Foreskin melanocyte (primary cell): ENCODE measurements at places on chromosomes 1 and 21.
A peak's percentile ranks its signal among the peaks of the same experiment; 100 is the strongest.

DNA sequence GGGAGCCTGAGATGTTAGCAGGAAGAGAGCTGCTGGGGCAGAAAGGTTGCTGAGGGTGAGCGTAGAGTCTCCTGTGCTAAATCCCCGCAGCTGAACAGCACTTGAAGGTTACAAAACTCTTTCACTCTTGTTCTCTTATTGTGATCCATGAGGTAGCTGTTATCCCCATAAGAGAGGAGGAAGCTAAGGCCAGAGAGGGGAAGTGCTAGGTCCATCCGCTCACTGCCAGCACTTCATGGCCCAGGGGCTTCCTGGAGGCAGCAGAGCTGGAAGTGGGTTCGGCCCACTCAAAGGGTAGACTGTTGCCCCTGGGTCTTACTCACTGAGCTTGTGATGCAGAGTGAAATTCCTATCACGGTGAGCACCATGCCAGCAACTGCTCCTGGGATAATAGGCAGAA lies 5.6 kb downstream of the TMEM234 start:
- DNase-seq: no peak

- DNase-seq: no peak
Measured at GRCh38 chr1:155900161-155900560, 11.0 kb downstream of the RIT1 start.

GRCh38 chr1:207152792-207153468 lies 48.9 kb downstream of the C4BPA start:
- DNase-seq: no peak

GRCh38 chr1:205144751-205145150 lies 23.0 kb upstream of the RBBP5 start:
- peak; percentile 67 for DNase-seq

- DNase-seq: no peak
Measured at GRCh38 chr1:174225499-174226204, 66.3 kb downstream of the RABGAP1L start.

DNA sequence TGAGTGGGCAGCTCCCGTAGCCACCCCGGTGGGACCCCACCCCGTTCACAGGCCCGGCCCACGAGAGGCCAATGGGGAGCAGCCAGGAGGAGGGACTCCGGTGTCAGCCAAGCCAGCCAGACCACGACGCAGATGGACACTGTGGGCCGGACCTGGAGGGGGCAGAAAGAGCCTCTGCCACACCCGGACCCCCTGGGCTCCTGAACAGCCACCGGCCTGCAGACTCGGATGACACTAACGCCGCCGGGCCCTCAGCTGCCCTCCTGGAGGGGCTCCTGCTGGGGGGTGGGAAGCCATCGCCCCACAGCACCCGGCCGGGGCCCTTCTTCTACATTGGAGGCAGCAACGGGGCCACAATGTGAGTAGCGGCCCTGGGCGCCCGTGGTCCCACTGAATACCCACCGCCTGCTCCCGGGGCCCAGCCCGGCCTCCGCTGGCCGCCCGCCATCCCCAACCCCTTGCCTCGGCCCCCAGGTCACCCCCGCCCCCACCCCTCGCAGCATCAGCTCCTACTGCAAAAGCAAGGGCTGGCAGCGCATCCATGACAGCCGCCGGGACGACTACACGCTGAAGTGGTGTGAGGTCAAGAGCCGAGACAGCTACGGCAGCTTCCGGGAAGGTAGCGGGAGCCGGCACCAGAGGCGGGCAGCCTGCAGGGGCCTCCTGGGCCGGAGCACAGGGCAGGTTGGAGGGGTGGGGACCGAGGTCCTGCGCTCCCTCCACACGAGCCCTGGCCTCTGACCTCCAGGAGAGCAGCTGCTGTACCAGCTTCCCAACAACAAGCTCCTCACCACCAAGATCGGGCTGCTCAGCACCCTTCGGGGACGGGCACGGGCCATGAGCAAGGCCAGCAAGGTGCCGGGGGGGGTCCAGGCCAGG lies 6.5 kb downstream of the TTLL10 start:
- no peak for DNase-seq

- no peak for DNase-seq
Measured at GRCh38 chr1:57451516-57451915, 27.7 kb upstream of the DAB1 start.

DNA sequence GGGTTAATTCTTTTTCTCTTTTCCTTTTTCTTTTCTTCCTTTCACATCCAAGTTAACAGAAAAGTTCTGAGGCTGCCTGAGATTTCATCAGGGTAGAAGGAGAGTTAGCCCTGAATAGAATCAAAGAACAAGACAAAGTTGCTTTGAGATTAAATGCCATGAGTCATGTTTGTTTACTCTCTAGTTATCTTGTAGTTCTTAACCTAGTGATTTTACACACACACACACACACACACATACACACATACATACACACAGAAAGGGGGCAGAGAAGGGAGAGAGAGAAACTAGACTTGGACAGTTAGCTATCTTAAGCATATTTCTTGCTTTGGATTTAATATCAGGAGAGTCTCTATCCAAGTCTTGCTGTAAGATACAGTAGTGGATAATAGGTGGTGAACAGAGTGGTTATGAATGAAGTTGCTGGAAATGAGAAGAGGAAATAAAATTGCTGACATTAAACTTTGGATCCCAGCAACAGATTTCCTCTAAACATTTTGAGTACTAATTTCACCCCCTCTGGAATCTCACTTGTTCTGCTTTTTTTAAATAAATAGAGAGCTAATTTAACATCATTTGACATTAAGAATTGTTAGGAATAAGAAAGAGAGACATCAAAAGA lies 19.9 kb downstream of the PLA2G4A start:
- no peak for DNase-seq

DNA sequence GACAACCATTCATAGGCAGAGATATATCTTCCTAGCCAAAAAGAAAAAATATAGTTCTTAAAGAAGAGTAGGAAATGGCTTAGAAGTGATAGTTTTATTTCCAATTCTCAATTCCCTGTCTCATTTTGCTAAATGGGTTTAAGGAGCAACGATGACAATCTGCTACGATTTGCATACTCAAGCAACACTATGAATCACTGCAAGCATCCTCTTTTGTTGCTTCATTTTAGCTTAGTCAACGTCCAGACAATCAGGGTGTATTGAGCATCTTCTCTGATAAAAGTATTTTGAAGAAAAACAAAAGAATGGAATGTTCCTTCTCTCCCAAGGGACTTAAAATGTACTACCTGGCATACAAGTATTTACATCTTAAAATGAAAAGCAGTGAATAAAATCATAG lies 80.6 kb downstream of the RGS7 start:
- no peak for DNase-seq

- no peak for DNase-seq
Measured at GRCh38 chr1:214980921-214981320, 101.6 kb upstream of the KCNK2 start.
